ENCODE measurements at places on chromosomes 1 and 21.

- DNase-seq: no peak
Measured at GRCh38 chr1:9269078-9269501, 23.6 kb upstream of the SPSB1 start.

DNA sequence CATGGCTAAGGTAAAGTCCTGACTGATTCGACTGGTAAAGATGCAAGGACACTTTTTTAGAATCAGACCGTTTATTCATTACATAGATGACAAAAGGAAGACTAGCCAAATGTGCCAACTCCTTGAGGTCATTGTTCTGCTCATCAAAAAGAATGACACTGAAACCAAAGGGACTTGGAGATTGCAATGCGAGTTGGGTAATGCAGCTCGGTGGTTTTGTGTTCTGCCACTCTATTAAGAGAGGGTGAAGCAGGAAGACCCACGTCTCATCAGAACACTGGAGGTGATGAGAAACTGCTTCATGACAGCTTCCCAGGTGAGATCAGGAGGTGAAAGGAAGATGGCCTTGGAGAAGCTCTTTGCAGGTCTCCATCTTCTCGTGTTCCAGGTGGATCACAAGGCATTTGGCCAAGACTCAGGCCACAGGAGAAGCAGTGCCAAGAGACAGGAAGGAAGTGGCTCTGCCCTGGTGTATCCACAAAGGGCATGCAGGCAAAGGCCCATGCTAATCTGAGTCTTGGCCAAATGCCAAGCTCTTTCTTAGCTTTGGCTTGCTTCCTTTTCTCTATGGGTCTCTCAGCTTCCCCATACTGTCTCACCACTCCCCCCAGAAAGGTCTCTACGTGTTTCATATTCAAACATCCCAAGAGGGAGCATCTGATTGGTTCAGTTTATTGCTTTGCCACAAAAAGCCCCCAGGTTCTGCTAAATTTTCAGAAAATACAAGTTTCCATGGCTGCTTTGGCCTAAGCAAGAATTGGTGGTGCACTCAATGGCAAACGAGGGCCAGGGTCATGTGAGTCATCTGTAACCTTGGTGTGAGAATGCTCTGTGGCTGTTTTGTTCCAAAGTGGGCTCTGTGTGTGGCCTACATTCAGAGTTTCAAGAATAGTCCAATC is 5.7 kb upstream of the CCT8 start:
- no peak for DNase-seq

DNA sequence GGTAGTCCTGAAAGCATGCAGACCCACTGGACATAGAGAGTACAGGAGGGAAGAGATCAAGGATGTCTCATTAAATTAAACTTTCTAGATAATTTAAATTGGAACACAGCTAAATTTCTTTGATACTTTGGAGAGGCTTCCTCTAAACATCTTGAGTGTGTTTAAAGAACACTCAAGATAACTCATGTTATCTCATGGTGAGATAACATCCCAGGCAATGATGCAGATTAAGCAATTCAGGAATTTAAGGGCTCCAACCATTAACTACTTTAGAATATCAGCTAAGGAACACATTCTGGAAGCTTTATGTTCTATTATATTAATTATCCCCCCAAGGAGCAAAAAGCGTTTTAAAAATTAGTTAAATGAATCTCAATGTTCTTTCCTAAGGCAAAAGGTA is 289.2 kb upstream of the RUNX1 start:
- no peak for DNase-seq

DNA sequence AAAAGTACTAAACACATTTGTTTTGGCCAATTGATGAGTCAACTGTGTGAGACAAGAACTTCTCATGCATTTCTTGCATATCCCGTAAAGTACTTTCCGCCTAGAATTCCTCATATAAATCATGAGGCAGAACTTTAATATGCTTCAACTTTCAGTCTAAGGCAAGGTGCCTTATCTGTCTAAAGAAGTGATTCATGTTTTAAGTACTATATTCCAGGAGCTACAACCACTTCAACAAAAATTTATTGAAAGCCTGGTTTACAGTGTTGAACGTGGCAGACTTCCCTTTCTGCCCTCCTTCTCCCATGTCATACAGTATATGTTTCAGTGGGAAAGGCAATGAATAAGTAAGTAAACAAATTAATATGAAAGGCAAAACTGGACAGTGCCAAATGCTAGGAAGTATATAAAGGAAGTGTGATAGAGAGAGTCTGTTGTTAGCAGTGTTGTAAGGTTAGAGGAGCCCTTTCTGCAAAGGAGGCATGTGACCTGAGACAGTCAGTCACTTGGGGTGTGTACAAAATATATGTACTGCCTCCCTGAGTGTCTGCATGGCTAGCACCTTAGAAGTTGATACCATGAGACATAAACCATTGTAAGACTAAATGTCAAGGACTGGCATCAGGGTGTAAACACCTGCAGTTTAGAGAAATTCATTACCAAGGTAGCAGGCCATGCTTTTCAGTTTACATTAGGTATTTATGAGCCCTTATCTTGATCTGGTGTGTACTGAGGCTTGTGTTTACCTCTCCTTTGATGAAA is 362.2 kb downstream of the SRGAP2C start:
- DNase-seq: no peak

DNA sequence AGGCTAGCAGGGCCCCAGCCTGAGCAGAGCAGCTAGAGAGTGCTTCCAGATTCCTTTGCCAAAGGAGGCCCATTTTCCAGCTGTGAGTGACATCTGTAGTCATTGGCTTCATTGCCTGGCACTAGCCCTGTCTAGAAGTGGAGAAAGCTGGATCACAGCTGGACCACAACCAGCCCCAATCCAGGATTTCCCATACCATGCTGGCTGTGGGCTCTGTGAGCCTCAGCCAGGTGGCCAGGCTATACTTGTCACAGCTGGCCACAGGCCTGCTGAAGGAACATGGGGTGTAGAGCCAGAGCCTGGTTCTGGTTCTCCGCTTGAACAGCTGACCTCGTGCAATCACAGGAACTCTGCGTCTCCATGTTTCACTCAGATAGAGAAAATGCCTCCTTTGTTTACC is 36.6 kb downstream of the RIMKLA start:
- no peak for DNase-seq

DNA sequence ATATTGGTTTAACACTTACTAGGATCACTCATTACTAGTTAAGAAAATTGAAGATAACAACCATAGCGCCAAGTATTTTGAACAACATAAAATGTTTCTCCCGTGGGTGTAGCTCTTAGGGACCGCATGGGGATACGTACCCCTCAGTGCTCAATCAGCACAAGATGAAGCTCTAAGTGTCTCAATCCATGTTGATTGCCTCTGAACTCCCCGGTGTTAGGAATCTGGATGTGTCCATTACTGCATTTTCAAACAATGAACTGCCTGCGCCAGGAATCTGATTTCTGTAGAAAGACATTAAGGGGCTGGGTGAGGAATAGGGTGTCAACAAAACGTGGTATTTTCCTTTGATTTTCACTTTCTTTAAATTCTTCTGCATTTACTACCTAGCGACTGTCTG is 100.2 kb downstream of the LMO4 start:
- no peak for DNase-seq

Measured in stimulated activated CD8-positive, alpha-beta memory T cell treated with anti-CD3 and anti-CD28 coated beads, Interleukin-7, amount 100 ng/mL, for 24 hours (primary cell).